ENCODE measurements at places on chromosomes 11 and 22.
A peak's percentile ranks its signal among the peaks of the same experiment; 100 is the strongest.

- DNase-seq: no peak
These were observed 9.2 kb downstream of the BAD start for GRCh38 chr11:64275031-64275800.

DNA sequence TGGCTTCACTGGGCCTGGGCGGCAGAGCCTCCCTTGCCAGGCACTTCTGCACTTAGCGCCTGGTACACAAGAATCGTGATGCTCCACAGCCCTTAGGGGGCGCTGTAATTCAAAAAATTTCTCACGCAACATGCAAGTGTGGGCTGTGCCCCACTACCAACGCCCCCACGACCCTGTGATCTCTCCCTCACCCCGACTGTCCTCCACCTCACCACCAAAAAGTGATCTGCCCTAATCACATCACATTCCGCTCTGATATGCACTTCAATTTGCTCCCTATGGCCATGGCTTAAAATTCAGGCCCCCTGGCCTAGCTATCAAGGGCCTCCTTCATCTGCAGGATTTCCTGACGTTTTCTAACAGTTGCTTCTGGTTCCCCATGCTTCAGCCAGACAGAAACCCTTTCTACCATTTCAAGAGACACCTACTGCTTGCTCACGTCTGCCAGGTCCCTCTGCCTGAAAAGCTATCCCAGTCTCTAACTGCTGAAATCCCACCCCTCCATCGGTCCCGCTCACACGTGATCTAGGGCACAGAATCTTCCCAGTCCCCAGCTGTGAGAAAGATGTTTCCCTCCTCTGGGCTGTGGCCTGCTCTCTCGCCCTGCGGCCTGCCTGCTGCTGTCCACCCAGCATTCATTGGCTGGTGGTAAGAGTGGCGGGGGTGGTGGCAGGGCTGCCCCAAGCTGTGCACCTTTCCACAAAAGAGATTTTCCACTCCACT is 27.9 kb upstream of the LRRC32 start:
- DNase-seq: no peak

- no peak for DNase-seq
These were observed 23.6 kb downstream of the RPS6KA4 start for GRCh38 chr11:64382586-64382985.

DNA sequence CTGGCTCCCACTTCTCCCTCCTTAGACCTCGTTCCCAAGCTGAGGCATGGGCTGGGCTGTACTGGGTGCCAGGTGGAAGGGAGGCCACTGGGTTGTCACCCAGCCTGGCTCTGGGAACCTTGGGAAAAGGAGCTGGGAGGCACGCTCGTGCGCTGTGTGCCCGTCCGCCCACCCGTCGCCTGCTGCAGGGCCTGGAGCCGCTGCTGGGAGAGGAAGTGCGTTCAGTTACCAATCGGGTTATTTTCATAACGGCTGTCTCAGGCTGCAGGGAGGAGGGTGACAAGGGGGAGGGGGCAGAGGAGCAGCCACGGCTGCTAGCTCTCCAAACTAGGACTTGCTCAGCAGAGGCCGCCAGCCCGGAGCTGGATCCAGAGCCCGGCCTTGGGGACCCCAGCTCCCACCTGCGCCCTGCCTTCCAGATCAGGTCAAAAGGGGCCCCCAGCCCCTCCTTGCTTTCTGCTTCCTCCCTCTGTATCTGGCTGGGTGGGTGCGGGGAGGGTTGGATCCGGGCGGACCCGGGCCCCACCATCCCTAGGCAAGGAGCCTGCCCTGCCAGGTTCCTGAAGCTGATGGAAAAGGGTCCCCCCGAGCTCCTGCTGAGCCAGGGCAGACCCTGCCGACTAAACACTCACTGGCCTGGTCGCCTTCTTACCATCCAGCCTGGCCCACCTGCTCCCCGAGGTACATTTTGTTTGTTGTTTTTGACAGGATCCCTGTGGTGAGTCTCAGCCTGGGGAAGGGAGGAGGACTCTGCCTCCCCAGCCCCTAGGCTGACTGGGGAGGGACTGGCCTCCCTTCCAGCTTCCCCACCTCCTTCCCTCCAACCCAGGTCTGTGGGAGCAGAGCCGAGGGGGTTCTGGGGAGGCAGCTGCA is 14.3 kb downstream of the DGKZ start:
- DNase-seq: peak; percentile 63

DNA sequence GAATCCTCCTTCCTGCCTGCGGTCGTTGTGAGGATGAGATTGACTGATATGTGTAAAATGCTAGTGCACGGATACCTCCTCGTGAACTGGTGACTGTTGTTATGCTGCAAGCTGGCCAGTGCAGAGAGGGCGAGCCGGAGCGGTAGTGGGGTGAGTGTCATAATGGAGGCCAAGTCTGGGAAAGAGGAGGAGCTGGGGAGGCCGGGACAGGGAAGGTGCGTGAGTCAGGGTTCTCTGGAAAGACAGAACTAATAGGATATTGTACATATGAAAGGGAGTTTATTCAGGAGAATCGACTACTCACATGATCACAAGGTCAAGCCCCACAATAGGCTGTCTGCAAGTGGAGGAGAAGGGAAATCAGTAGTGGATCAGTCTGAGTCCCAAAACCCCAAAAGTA is 56.8 kb upstream of the FADD start:
- DNase-seq: no peak

DNA sequence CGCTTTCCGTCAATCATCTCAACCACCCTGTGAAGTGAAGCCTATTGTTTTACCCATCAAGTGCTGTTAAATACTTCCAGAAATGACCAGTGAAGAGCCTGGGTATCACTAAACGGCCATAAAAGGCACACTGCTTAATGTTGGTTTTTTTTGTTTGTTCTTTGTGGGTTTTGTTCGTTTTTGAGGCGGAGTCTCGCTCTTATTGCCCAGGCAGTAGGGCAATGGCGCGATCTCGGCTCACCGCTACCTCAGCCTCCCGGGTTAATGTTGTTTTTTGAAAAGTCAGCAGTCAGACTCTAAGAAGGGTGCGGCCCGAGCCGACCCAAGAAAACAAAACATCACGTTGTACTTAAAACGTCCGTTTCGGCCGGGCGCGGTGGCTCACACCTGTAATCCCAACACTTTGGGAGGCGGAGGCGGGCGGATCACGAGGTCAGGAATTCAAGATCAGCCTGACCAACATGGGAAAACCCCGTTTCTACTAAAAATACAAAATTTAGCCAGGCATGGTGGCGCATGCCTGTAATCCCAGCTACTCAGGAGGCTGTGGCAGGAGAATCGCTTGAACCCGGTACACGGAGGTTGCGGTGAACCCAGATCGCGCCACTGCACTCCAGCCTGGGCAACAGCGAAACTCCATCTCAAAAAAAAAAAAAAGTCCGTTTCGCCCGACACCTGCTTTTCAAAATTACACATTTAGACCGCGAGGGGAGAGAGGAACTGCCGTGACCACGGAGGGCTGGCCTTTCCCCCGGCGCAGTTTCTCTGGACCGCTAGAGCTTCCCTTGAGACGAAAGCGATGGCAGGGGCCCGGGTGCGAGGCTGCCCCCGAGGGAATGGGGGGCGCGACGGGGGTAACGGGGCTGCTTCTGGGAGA is 714 bp downstream of the CD59 start:
- peak; percentile 31 for DNase-seq

GRCh38 chr11:94740083-94741021 is 27.8 kb upstream of the AMOTL1 start:
- no peak for DNase-seq

- DNase-seq: no peak
These were observed 5.5 kb downstream of the GP1BB start for GRCh38 chr22:19728836-19729235.

DNA sequence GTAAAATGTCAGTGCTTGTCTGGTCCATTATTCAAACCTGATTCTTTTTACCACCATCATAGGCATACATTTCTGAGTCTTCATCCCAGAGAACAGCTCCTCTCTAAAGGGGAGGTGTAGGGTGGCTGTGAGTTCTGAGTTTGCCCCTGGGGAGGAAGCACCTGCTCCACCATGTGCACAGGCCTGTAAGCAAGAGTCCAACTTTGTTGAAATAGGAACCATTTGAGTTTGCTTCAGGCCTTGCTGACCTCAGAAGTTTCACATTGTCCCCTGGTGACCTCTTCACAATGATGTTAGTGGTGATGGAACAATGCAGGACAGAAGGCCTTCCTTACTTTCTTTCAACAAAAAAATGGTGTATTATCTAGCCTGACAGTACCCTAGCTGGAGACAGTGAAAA is 54.6 kb upstream of the TOP3B start:
- DNase-seq: no peak

- DNase-seq: no peak
These were observed 64.5 kb downstream of the MCM5 start for GRCh38 chr22:35464399-35464798.

DNA sequence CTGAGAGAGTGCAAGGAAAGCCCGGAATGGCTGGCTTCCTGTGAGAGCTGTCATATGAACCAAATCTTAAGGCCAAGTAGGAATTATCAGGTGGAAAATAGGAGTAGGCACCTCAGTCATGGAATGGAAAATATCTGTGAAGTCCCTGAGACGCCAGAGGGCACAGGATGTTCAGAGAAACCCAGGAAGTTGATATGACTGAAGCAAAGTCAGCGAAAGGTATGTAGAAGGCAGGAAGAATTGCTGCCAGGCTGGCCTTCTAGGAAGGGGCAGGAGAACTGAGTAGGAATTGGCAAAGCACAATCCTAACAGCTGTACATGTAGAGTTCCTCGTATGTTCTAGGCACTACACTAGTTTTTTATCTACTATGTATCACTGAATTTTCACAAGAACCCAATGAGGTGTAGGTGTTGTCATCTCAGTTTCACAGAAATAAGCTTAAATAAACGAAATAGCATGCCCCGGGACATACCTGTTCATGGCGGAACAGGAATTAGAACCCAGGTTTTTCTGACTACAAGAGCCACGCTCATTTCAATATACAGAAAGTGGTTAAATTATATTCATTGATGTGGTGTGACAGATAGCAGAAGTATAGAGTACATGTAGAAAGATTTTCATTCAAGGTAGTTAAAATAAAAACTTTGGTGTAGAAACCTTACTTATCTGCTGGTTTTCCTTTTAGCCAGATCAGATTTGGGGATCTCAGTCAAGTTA is 17.0 kb downstream of the HMGXB4 start:
- no peak for DNase-seq

DNA sequence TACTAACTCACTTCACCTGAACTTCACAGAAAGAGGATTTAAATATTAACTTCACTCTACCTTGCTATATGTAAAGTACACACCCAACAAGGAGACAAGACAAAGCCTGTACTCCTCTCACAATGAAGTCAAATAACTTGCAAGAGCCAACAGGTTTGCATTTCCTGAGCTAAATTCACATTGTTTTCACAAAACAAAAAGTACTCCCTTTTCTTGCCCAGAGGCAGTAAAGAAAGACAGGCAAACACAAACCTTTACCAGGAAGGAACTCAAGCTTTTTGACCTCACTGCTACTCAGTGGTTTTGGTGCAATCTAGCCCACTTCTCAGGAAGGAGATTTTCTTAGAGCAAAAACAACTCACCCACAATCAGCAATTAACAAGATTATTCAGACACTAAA is 15.7 kb downstream of the USP28 start:
- DNase-seq: no peak

- DNase-seq: no peak
These were observed 76.1 kb downstream of the SOX6 start for GRCh38 chr11:16280256-16280682.

- DNase-seq: no peak
These were observed 40.8 kb upstream of the B3GAT1 start for GRCh38 chr11:134452838-134453155.

Data from activated CD8-positive, alpha-beta memory T cell treated with anti-CD3 and anti-CD28 coated beads, Interleukin-2, amount 50 U/mL, for 4 hours (primary cell).